ENCODE measurements at places on chromosomes 5 and 9.
A peak's percentile ranks its signal among the peaks of the same experiment; 100 is the strongest.

DNA sequence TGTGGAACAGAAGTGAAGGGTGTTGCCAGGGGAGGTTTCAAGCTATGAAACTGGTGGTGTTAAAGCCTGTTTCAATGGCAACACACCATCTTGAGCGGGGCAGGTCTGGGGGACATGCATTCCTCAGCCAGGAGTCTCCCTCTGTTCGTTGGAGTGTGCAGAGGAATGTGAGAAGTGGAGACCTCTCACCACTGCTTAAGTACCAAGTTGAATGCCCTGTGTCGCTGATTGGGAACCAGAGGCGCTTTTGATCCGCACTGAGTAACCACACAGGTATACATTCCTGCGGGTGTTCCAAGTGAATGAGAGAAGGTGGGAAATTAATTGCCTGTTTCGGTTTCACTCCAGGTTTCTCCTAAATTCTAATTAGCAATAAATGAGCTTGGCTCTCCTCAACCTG, 99.4 kb downstream of the LIX1 start:
- no peak for DNase-seq

- no peak for DNase-seq
These were observed 191.1 kb downstream of the BNC2 start for GRCh38 chr9:16679327-16679821.

GRCh38 chr9:2043881-2044462, 28.8 kb downstream of the SMARCA2 start:
- peak; percentile 68 for DNase-seq

DNA sequence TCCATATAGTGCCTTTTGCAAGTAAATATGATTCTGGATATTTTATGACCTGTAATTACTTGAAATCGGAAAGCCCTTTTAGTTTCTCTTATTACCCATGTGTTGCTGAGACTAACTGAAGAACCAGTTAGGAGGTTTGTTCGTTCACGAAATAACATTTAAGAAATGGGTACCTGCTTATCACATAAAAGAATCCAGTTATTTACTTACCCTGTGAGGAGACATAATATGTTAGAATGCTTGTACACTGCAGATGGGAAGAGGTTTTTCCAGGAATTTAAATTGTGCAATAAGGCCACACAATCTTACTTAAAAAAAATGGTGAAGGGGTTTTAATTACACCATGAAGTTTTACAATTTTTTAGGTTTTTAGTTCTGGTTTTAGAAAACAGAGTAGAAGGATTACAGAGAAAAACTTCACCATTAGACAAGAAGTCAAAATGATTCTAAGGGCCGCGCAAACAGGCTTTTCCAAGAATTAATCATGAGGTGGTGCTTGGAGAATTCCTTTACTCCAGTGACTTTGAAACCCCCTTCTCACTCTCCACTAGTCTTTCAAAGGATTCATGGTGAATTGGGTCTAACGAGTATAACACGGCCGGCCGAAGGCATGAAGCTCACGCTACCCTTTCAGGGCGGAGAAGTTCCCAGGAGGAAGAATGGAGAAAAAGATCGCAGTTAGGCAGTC, 1.1 kb upstream of the PTGER4 start:
- DNase-seq = no peak

DNA sequence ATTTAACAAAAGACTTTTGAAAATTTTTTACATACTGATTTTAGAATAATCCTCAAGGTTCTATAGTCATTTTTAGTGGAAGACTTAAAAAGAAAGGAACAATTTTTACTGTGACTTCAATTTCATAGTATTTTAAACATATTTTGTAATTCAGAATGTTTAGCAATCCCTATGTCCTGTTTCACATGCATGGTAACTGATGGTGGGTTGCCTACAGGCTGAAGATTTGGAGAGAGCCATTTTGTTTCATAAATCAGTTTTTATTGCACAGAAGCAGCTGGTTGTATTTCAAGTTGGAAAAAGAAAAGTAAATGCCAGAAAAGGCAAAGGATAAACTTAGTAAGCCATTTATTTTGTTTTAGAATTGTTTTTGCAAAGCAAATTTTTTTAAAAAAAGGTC, 24.0 kb downstream of the STARD4 start:
- DNase-seq = no peak

- no peak for DNase-seq
These were observed 255.8 kb downstream of the SLCO4C1 start for GRCh38 chr5:102040326-102040725.

GRCh38 chr9:19925674-19926503, 137.1 kb upstream of the SLC24A2 start:
- peak; percentile 87 for DNase-seq

All from GM12865 (cell line).